ENCODE measurements at places on chromosomes 13 and 19.

GRCh38 chr19:23512151-23512925 is 117.1 kb upstream of the ZNF91 start:
- DNase-seq, result no peak

DNA sequence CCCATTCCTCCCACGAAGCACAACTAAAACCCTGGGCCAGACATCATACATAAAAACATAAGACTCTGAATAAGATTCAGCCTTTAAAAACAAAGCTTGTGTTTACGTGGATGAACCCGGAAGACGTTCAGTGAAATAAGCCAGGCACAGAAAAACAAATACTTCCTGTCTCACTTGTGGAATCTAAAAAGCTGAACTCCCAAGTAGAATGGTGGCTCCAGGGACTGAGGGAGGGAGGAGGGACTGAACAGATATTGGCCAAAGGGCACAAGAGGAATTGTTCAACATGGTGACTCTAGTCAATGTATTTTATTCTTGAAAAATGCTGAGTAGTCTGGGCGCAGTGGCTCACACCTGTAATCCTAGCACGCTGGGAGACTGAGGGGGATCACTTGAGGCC is 35.7 kb upstream of the TPM4 start:
- DNase-seq, result no peak

GRCh38 chr13:46184277-46184699 is 2.3 kb upstream of the LCP1 start:
- peak; percentile 62 for DNase-seq

DNA sequence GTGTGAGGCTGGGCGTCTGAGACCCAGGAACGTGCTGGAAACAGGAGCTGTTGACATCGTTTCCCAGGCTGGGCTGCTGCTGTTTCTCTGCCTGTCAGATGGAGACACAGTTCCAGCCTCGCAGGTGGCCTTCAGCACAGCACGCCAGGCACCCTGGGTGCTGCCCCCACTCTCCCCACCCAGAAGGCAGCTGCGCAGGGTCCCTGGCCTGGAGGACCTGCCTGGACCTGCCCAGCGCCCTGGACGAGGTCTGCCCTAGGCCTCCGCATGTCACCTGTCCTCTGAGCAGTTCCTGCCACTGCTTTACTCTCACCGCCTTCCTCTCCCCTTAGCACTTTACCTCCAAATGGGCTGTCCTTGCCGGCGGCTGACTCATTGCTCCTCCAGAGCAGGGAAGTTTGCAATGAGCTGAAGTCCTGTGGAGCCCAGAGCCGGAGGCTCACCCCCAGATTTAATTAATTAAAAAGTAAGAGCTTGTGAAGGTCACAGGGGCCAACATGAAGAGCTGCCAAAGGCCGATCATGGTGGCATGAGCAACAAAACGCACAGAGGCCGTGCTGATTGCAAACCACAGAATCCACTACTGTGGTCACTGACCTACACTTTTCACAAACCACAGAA is 32.2 kb downstream of the C13orf46 start:
- no peak for DNase-seq

DNA sequence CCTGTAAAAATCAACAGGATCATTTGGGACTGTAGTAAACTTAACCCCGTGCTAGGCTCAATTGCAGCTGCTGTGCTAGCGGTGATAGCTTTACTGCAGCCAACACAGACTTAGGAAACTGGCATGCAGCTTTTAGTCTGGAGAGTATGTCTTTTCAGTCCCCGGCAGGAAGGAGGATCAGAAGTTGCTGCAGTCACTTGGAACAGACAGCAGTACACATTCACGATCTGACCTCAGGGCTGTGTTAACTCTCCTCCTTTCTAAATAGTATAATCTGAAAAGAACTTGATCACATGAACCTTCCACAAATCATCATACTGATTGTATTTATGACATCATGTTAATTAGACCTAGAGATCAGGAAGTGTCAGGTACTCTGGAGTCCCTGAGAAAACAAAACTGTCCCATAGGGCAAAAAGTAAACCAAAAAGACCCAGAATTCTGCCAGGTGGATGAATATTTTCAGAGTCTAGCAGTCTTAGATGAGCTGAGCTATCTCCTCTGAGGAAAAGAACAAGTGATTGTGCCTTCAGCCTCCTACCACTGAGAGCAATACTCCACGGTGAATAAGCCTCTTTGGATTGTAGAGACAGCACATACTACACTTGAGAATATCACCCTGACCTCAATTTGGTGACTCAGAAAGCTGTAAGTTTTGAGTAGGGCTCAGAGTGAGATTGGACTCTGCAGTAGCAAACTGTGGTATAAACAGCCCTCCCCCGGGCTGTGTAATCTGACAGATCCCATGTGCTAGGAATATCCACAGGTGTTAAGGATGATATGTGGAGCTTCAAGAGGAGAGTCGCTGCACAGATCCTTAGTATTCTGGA is 181.0 kb upstream of the GPR12 start:
- no peak for DNase-seq

GRCh38 chr19:4059891-4060620 is 6.6 kb downstream of the ZBTB7A start:
- DNase-seq, result peak; percentile 51

GRCh38 chr19:15021286-15022007 is 27.8 kb upstream of the CASP14 start:
- DNase-seq, result no peak

DNA sequence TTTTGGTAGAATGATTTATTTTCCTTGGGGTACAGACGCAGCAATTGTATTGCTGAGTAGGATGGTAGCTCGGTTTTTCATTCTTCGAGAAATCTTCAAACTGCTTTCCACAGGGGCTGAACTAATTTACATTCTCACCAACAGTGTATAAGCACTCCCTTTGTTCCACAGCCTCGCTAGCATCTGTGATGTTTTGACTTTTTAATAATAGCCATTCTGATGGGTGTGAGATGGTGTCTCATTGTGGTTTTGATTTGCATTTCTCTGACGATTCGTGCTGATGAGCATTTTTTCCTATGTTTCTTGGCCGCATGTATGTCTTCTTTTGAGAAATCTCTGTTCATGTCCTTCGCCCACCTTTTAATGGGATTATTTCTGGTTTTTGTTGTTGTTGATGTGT is 54.8 kb upstream of the UQCRFS1 start:
- no peak for DNase-seq

- no peak for DNase-seq
These were observed at the start of gene DGKH for GRCh38 chr13:42048342-42048683. TSS of gene DGKH (plus strand) at chr13:42048648. CDS start at chr13:42048774, 126 bp downstream.

- DNase-seq, result no peak
These were observed 26.0 kb downstream of the TM9SF2 start for GRCh38 chr13:99527301-99527700.

DNA sequence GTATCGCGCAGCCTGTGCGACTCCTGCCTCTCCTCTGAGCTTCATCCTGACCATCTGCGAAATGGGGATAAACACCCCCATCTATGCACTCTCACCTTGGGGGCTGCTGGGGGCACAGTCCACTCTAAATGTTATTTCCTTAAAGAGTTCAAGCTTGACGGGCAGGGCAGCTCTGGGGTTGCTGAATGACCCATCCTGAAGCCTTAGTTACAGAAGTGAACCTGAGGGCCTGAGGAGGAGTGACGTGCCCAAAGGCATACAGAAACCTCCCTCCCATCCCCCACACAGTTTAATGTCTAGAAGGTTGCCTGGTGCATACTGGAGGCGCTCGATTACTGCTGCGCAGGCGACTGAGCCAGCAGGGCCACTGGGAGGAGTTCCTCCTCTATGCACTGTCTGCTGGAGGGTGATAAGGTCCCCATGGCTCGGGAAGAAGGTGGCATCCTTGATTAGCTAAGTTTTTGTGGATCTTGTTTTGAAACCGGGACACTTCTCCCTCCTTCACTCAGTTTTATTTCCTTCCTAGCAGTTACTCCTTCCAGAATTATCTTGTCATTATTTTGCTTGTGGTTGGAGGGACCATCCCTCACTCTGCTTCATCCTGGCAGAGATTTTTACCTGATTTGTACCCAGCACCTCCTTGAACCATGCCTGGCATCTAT is 572 bp upstream of the FKBP8 start:
- peak; percentile 59 for DNase-seq

All from T-helper 9 cell (primary cell).